ENCODE measurements at places on chromosomes 5 and 9. TPM values are rescaled to one million over a fixed set of nuclear protein-coding genes. Genes with fewer than 3 reads are reported as not detected.

GRCh38 chr9:117461386-117461785, 46.5 kb upstream of the ASTN2 start:
- DNase-seq, result no peak

- no peak for DNase-seq
Observed at GRCh38 chr5:73564675-73565074, 764 bp downstream of the ANKRA2 start.

The NSA2 gene
- total RNA-seq, result 117 TPM

The PTGR1 gene
- 37.3 TPM for total RNA-seq

DNA sequence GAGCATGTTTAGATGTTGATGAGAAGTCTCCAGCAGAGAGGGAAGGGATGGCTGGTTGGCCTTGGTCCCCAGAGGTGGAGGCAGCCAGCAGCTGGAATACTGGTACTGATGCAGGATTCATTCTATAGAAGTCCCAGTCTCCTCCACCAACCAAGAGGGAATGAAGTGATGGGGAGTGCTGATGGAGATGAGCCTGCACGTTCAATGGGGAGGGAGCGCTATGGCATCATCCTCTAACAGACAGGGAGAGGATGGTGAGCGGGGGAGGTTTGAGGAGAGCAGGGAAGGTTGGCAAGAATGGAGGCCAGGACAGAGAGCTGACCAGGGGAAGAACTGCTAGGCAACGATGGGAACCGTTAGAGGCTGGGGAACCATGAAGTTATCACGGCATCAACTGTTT, 159.8 kb upstream of the MVB12B start:
- peak; percentile 62 for DNase-seq

- DNase-seq, result no peak
Observed at GRCh38 chr9:715300-715699, 126.2 kb upstream of the DMRT1 start.

Measured in esophagus muscularis mucosa (tissue), 4 donors.